Spleen (tissue), 13 donors: ENCODE measurements at places on chromosomes 12 and 14. TPM values are rescaled to one million over a fixed set of nuclear protein-coding genes. Genes with fewer than 3 reads are reported as not detected.

The CTSG gene
- 5.7 TPM for total RNA-seq

The ZNF10 gene
- 7.7 TPM for total RNA-seq

The CCND2 gene
- total RNA-seq: 101 TPM

The PAX9 gene
- total RNA-seq: not detected

The RIMBP2 gene
- 0.98 TPM for total RNA-seq

The ASIC1 gene
- 0.54 TPM for total RNA-seq

The GARIN6 gene
- total RNA-seq: not detected

The LRRC43 gene
- 0.37 TPM for total RNA-seq

The SLC48A1 gene
- total RNA-seq: 66.4 TPM

The APOF gene
- total RNA-seq: not detected

The KCNJ8 gene
- 19.3 TPM for total RNA-seq

- H3K27ac ChIP-seq: peak overlapping the region; percentile 96
- no peak for DNase-seq
- H3K4me1 ChIP-seq: peaks cover 95% of the 10 kb centered on the region
- H3K27me3 ChIP-seq: peaks cover 41% of the 10 kb centered on the region
Measured at GRCh38 chr14:75277815-75278421, 710 bp upstream of the FOS start.

DNA sequence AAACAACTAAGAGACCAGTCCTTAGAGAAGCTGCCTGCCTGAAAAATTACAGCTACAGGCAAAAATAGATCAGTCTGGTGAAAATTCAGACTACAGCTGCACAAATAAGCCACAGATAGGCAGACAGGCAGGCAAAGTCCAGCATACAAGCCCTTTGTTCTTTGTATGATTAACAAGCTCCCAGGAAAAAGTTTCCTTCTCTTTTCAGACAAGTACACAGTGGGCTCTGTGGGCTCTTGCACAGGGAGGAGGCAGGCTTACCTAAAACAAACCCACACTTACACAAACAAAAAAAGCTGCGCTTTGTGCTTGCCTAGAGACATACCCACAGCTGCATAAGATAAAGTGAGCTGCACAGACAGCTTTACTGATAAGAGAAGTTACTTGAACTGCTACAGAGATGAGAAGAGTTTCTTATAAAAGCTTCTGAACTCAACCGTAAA, 7.7 kb downstream of the OR6C68 start:
- no peaks in the 10 kb centered on the region for H3K27me3 ChIP-seq
- H3K27ac ChIP-seq: no peak overlapping the region
- H3K4me1 ChIP-seq: no peaks in the 10 kb centered on the region
- H3K4me3 ChIP-seq: no peak overlapping the region
- DNase-seq: no peak

DNA sequence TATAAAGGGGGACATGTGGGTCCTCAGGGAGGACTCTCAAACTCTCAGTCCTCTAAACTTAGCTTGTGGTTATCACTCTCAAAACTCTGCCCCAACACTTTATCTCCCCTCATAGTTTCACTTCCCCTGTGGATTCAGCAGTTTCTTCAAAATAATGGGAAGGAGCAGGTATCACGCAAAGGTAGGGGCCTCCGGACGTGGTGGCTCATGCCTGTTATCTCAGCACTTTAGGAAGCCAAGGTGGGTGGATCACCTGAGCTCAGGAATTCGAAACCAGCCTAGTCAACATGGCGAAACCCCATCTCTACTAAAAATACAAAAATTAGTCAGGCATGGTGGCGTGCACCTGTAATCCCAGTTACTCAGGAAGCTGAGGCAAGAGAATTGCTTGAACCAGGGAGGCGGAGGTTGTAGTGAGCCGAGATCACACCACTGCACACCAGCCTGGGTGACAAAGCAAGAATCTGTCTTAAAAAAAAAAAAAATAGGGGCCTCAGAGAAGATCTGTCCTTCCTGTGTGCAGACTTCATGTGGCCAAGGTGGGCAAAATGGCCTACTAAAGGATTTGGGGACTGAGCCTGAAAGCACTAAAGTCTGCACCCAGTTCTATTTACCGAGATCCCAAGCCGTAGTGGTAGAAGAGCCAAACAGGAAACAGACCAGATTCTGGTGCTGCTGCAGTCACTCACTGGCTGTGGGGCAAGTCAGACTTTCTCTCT, 6.4 kb downstream of the ITGB7 start:
- no peak for DNase-seq
- H3K4me1 ChIP-seq: peaks cover 77% of the 10 kb centered on the region
- peak overlapping the region; percentile 38 for H3K4me3 ChIP-seq
- H3K27me3 ChIP-seq: no peaks in the 10 kb centered on the region
- peak overlapping the region; percentile 58 for H3K27ac ChIP-seq

DNA sequence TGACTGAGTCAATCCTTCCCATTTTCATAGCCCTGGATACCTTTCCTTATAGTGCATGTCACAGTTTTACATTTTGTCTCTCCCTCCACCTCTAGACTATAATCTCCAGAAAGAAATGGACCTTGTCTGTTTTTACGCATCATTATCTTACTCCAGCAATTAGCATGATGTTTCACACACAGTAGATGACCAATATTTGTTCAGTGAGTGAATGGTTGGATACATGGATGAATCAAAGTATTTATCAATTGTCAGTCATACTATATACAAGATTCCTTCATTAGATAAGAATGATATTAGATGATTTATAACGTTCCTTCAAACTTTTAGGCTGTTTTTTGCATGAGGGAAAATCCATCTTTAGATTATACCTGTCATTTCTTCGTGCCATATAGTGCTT, 61.1 kb downstream of the PTHLH start:
- H3K27me3 ChIP-seq: no peaks in the 10 kb centered on the region
- H3K36me3 ChIP-seq: no peaks in the 10 kb centered on the region
- H3K4me1 ChIP-seq: no peaks in the 10 kb centered on the region
- no peak overlapping the region for H3K4me3 ChIP-seq
- no peak for DNase-seq

DNA sequence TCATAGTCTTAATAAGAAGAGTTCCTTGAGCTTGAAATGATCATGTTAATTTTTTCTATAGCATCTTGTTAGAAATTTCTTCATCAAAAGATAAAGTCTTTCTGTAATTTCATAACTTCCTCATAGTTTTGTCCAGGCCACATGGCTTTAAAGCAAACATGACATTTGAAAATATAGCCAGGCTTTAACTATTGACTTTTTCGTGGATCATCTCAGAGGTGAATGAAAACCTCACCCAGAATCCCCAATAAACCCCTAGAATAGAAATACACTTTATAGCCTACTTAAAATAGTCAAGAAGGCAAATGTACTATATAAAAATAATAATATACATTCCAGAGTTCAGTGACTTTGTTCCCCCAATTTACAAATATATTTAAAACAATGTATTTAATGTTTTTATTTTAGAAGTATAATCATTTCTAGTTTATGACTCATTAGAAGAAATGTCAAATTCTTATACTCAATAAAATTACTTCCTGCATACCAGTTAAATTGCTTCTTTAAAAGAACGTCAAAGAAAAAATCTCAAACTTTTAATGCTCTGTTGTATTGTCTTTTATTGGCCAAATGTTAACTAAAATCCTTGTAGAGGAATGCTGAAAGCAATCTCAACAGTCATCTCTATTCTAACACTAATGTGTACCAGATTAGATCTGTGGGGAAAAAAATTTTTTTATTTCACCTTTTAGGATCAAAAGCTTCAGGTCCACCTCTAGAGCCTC, 21.6 kb downstream of the EXOC5 start:
- DNase-seq: no peak
- no peaks in the 10 kb centered on the region for H3K4me1 ChIP-seq
- no peak overlapping the region for H3K27ac ChIP-seq
- H3K27me3 ChIP-seq: no peaks in the 10 kb centered on the region

DNA sequence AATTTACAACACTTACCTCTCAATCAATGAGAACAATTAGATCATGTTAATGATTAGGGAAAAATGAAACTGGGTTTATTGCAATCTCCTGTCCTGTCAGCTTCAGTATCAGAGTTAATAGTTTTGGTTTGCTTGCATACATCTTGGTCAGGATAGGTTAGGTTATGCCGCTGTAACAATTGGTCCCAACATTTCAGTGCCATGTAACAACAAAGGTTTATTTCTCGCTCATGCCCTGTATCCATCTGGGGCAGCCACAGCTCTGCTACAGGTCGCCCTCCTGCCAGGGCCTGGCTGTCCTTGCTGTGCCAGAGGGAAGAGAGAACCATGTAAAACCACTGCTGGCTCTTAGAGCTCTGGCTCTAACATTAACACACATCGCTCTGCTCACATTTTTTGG, 30.5 kb upstream of the SPTLC2 start:
- H3K36me3 ChIP-seq: no peaks in the 10 kb centered on the region
- no peak overlapping the region for H3K27ac ChIP-seq
- H3K4me1 ChIP-seq: no peaks in the 10 kb centered on the region
- no peak overlapping the region for H3K4me3 ChIP-seq

DNA sequence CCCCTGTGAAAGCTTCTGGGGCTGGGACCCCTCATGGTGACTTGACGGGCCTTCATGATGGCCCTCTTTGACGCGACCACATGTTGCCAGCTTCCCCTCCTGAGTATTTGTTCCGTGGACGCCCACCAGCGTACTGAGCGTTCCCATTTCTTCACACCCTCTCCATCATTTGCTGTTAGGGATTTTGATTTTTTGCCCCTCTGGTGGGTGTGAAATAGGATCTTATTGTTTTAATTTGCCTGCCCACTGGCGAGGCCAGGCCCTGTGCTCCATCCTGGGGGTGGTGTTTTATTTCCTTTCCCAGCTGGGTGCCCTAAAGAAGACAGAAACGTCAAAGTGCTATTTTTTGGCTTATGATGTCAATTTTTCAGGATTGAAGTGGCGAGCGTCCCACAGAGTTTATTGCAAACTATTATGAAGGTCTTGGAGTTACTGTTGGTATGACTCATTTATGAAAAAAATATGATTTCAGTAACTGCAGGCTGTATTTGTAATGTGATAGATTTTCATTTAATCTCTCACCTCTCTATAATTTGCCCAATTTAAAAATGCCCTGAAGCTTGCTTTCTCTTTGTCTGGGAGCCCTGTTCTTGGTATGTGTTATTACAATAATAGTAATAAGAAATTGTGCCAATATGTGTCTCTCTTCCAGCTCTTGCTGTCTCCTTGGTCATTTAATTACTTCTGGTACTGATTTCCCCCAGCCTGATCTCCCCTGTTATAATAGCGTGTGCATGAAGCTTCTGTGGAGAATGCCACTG, 99.6 kb downstream of the SLC25A47 start:
- no peak overlapping the region for H3K4me3 ChIP-seq
- no peak overlapping the region for H3K27ac ChIP-seq
- H3K4me1 ChIP-seq: no peaks in the 10 kb centered on the region
- no peaks in the 10 kb centered on the region for H3K36me3 ChIP-seq

- DNase-seq: no peak
- H3K27ac ChIP-seq: no peak overlapping the region
- no peaks in the 10 kb centered on the region for H3K4me1 ChIP-seq
- no peaks in the 10 kb centered on the region for H3K27me3 ChIP-seq
Measured at GRCh38 chr12:20627001-20627588, 68.0 kb upstream of the SLCO1C1 start.

GRCh38 chr14:62179367-62180018, 417.3 kb downstream of the SNAPC1 start:
- no peaks in the 10 kb centered on the region for H3K27me3 ChIP-seq
- no peak overlapping the region for H3K27ac ChIP-seq

GRCh38 chr12:73817161-73817560, 720.5 kb upstream of the ATXN7L3B start:
- DNase-seq: no peak
- no peaks in the 10 kb centered on the region for H3K27me3 ChIP-seq
- no peaks in the 10 kb centered on the region for H3K36me3 ChIP-seq

DNA sequence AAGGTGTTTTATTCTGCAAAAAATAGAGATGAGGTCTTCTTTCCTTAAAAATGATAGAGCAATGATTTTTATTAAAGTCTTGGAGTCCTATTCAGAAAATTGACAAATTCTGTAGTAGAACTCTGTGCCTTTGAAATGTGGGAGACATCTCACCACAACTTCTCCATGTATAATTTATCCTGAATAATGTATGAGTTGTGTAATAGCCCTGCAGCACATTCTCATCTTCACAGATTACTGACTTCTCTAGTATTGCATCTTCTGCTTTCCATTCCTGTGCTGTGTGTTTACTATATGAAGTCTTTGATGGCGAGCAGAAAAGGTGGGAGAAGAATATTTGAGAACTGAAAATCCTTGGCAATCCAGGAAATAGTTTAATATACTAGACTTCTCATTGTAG, 255.6 kb downstream of the TTC6 start:
- H3K27ac ChIP-seq: no peak overlapping the region
- no peaks in the 10 kb centered on the region for H3K4me1 ChIP-seq

DNA sequence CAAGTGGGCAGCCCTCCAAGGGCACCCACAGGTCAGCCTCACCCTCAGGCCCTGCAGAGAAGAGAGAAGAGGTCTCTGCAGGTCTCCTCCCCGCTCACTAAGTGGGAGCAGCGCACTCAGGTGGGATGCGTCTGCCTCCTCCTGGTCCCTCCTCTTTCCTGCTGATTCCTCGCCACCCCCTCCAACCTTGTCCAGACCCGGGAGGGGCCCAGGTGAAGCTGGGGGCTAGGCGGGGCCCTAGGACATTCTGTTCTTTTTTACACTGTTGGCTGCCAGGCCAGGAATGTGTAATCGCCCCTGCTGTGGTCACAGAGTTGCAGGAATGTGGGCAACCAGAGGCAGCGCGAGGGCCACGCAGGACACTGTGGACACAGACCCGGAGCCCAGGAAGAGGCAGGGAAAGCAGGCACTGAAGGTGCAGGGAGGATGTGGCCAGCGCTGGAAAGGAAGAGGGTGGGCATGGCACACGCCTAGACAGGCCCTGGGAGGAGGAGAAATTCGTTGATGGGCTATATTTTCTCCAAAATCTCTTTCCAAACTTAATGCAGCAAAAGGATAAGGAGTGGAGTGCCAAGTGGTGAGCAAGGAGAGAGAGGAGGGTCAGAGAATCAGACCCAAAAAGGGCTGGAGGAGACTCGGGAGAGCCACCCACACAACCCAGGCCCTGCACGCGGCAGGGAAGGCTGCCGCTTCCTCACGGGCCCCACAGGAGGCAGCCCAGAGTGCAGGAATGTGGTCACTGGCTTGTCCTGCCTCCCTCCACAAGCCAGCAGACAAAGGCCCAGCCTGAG, 911 bp upstream of the SCNN1A start:
- no peaks in the 10 kb centered on the region for H3K27me3 ChIP-seq
- no peaks in the 10 kb centered on the region for H3K36me3 ChIP-seq
- peak overlapping the region; percentile 65 for H3K27ac ChIP-seq
- no peak overlapping the region for H3K4me3 ChIP-seq
- peak; percentile 78 for DNase-seq

- H3K27me3 ChIP-seq: no peaks in the 10 kb centered on the region
- H3K4me3 ChIP-seq: no peak overlapping the region
- no peak overlapping the region for H3K27ac ChIP-seq
- H3K36me3 ChIP-seq: no peaks in the 10 kb centered on the region
Measured at GRCh38 chr14:53567236-53567780, 389.3 kb downstream of the BMP4 start.

GRCh38 chr12:118175823-118176447, 40.0 kb downstream of the PEBP1 start:
- no peak for DNase-seq
- H3K36me3 ChIP-seq: peaks cover 100% of the 10 kb centered on the region
- no peak overlapping the region for H3K27ac ChIP-seq
- H3K4me1 ChIP-seq: no peaks in the 10 kb centered on the region
